Nucleus accumbens (tissue), 56 donors: ENCODE measurements at places on chromosomes 2 and 18.

GRCh38 chr2:65595630-65596029, 163.2 kb upstream of the SPRED2 start:
- DNase-seq = no peak

GRCh38 chr18:26757263-26758019, 108.1 kb downstream of the AQP4 start:
- no peak for DNase-seq

DNA sequence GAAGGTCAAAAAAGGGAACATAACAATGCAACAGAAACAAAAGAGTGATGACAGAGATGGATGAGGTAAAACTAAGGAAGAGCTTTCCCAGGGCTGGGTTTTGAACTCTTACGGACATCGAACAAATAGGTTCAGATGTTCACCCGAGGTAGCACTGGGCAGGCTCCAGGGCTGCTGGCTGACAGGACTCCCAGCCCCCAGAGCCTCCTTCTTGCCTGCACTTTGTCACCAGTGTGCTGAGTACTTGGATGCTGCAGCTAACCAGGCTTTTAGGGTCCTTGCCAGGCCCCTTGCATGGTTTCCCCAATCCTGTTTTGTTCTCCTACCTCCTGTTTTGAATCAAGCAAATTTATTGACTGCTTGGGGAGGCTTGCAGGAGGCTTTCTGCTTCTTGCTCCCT, 322.9 kb downstream of the DYSF start:
- no peak for DNase-seq

- no peak for DNase-seq
Measured at GRCh38 chr2:181563101-181563692, 93.7 kb downstream of the CERKL start.
